MCF 10A (cell line): ENCODE measurements at places on chromosomes 16 and 17. TPM values are rescaled to one million over a fixed set of nuclear protein-coding genes. Genes with fewer than 3 reads are reported as not detected.

The GP1BA gene
- not detected in 2 replicates for total RNA-seq

The CBX2 gene
- total RNA-seq, result 3.8 and 3.9 TPM in 2 replicates

DNA sequence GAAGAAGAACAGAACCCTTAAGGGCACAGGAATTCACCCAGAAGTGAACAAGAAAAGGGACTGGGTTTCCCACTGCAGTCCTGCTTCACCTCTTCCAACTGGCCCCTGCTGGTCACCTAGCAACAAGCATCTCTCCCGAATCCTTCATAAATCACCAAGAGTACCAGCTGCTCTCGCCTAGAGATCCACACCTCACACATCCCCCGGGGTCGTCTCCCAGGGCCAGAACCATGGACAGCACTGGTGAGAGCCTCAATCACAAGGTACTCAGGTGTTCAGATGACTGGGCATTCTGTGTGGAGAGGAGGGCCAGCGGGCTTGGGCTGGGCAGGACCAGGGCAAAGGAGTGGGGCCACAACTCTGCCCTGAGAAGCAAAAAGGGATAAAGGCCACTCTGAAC lies 65.9 kb downstream of the CCT6B start:
- no peak overlapping the region for H3K4me3 ChIP-seq
- no peaks in the 10 kb centered on the region for H3K4me1 ChIP-seq
- no peak for DNase-seq
- H3K27ac ChIP-seq, result no peak overlapping the region
- H3K36me3 ChIP-seq, result no peaks in the 10 kb centered on the region

- no peaks in the 10 kb centered on the region for H3K27me3 ChIP-seq
- peaks cover 15% of the 10 kb centered on the region for H3K36me3 ChIP-seq
- H3K4me1 ChIP-seq, result peaks cover 64% of the 10 kb centered on the region
- peak overlapping the region; percentile 52 for H3K4me3 ChIP-seq
- H3K27ac ChIP-seq, result peak overlapping the region; percentile 94
These were observed 120.5 kb downstream of the SOCS1 start for GRCh38 chr16:11135464-11135973.

- peaks cover 15% of the 10 kb centered on the region for H3K27me3 ChIP-seq
- DNase-seq, result no peak
- peaks cover 7% of the 10 kb centered on the region for H3K36me3 ChIP-seq
- no peak overlapping the region for H3K27ac ChIP-seq
- H3K4me3 ChIP-seq, result no peak overlapping the region
- H3K4me1 ChIP-seq, result no peaks in the 10 kb centered on the region
These were observed 29.4 kb downstream of the RPH3AL start for GRCh38 chr17:323181-323580.

DNA sequence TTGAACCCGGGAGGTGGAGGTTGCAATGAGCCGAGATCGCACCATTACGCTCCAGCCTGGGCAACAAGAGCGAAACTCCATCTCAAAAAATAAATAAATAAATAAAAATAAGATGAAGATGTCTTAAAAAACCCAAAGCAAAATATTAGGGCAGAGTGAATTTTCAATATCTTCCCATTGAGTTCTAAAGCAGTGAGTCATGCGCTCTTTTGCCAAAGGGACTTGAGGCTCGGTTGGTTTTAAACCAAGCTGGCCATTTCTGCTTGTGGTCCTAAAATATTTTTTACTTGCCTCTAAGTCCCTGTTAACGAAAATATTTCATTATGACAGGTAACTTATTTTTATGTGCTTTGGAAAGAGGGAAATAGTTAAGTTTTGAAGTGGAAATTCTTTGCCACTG lies 4.7 kb downstream of the PAFAH1B1 start:
- H3K4me3 ChIP-seq, result no peak overlapping the region
- peaks cover 31% of the 10 kb centered on the region for H3K4me1 ChIP-seq
- DNase-seq, result peak; percentile 60
- H3K27ac ChIP-seq, result no peak overlapping the region

DNA sequence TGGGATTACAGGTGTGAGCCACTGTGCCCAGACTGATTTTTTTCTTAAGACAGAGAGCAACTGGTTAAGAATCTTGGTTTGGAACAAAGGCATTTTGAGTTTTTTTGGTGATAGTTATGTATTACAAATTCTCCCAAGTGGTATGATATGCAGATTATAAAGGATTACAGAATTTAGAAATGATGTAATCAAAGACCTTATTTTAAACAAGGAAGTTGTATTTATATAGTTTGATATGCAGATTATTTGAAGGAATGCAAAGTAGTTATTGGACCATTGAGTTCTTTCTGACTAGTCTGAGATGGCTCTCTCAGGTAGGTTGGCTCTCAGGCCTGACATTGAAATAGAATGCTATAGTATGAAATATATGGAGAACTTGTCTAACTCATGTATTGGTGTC lies 34.9 kb downstream of the AATF start:
- no peaks in the 10 kb centered on the region for H3K27me3 ChIP-seq
- no peak overlapping the region for H3K4me3 ChIP-seq

GRCh38 chr17:76146053-76146851 lies 5.2 kb upstream of the FOXJ1 start:
- no peak overlapping the region for H3K27ac ChIP-seq
- H3K27me3 ChIP-seq, result no peaks in the 10 kb centered on the region
- no peaks in the 10 kb centered on the region for H3K4me1 ChIP-seq
- H3K4me3 ChIP-seq, result no peak overlapping the region
- DNase-seq, result no peak

GRCh38 chr16:12133729-12134128 lies 157.2 kb downstream of the SNX29 start:
- H3K27ac ChIP-seq, result no peak overlapping the region
- no peak overlapping the region for H3K4me3 ChIP-seq
- H3K36me3 ChIP-seq, result peaks cover 18% of the 10 kb centered on the region
- H3K4me1 ChIP-seq, result no peaks in the 10 kb centered on the region

DNA sequence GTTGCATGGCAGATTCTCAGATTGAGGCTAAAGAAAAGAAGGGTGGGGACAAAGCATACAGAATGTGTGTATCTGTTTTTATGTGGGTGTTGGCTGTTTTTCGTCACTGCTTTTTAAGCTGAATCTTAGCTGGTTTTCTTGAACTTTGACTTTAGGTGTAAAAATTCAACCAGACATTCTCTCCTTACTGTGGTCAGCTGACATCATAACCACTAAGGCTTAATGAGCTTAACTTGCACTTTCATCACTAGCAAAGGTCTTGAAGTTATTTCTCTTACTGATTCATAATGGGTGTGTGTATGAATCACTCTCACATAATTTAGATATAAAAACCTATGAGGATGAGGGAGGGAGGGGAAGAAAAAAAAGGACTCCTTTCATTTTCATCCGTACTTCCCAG lies 4.0 kb upstream of the CDC6 start:
- H3K27me3 ChIP-seq, result no peaks in the 10 kb centered on the region
- peaks cover 19% of the 10 kb centered on the region for H3K4me1 ChIP-seq
- DNase-seq, result peak; percentile 74
- H3K4me3 ChIP-seq, result peak overlapping the region; percentile 64
